ENCODE measurements at places on chromosomes 5 and 9.

- no peak for DNase-seq
Measured at GRCh38 chr9:115306865-115307264, 188.9 kb upstream of the TNC start.

GRCh38 chr9:37551888-37552287, 24.3 kb downstream of the FBXO10 start:
- DNase-seq: no peak

- DNase-seq: no peak
Measured at GRCh38 chr9:5843794-5844471, 11.0 kb upstream of the ERMP1 start.

DNA sequence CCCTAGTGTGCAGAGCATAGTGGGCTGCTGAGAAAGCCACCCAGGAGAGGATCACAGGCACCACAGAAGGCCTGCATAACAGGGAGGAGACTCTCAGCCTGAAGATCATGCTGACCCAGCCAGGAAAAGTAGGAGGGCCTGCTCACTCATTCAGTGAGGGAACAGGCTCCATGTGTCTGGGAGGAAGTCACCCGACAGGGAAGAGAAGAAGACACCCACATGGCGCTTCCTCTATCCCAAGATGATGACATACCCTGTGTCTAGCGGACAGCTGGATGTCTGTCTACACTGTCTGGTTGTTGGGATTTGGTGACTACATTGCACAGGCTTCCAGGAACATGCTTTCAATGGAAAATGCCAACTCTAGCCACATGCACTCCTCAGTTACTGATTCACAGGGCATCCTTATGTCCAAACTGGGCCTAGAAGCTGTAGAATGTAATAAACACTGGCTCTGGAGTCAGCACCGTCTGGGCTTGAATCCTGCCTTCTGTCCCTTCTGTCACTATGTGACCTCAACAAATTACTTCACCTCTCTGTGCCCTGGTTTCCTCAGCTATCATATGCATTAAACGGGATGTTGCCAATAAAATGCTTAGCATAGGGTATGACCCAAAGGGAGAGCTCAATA, 47.6 kb downstream of the KLHL3 start:
- no peak for DNase-seq

DNA sequence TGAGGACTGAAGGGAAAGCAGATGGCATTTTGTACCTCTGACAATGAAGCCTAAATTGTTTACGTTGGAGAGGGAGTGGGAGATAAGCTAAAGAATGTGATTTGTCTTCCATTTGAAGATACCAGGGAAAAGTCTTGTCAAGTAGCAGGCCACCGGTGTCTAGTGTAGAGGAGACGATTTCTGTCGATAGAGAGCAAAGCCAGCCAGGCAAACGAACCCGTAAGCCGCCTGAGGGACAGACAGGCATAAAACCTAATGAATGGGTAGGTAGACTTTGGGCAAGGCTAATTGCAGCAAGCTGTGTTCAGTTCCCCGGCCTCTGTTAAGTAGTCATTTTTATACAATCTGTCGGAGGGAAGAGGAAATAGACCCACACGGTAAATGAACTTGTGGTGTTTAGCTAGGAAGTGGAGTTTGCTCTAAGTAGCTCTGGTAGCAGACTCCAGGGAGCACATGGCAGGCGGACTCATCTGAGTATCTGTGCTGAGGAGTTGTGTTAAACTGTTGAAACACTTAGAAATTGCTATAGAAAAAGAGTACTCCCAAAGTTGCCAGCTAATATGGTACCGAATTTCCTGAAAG, 28.8 kb downstream of the SMARCA2 start:
- no peak for DNase-seq

DNA sequence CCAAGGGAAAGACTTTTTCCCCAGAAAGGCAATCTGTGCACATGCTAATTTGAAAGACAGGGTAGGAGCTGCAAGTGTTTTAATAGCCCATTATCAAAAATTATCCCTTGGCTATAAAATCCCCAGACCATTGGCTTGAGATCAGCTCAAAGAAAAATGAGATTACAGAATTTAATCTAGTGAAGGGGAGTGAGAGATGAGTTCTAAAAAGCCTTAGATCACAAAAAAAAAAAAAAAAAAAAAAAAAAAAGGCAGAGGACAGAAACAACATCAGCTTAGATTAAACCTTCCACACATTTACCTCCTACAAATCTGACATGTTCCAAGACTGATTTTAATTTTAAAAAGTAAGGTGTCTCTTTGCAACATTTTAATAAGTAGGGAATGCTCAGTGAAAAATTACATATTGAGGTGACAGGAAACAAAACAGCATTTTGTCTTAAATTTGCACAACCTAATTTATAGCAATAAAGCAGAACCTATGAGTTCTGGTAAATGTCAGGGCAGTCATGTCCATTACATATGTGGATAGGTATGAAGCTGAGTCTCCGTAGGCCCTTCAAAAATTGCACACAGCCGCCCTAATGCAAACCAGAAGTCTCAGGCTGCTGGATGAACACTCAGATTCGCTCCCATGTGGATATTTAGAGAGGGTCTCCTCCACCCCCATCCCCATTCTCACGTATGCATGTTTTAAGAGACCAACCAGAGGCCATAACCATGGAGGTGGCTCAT, 43.4 kb downstream of the NFIB start:
- DNase-seq: no peak

GRCh38 chr5:39218482-39219402, 621 bp downstream of the FYB1 start:
- DNase-seq: no peak

GRCh38 chr9:35905912-35906679, at the start of gene HRCT1:
HRCT1 (plus strand) TSS chr9:35906202; CDS start chr9:35906288, 86 bp downstream.
- no peak for DNase-seq

- peak; percentile 86 for DNase-seq
Measured at GRCh38 chr9:121743441-121744001, 92.1 kb downstream of the DAB2IP start.

DNA sequence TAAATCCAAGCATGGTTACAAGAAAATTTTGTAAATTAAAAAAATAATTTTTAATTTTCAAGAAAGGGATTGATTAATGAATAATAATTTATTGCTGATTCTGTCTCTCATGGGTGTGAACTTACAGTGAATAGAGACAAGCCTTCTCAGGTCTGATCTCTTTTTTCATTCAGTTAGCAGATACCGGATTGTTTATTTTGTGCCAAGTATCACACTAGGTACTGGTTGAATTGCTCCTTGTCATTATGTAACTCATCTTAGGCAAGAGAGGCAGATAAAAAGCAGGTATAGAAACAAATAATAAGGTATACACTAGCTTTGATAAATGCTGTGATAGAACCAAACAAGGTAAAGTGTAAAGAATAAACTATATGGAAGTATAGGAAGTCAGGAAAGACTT, 283.3 kb downstream of the PJA2 start:
- DNase-seq: no peak

GRCh38 chr5:133112026-133112660, 60.3 kb downstream of the HSPA4 start:
- DNase-seq: no peak

DNA sequence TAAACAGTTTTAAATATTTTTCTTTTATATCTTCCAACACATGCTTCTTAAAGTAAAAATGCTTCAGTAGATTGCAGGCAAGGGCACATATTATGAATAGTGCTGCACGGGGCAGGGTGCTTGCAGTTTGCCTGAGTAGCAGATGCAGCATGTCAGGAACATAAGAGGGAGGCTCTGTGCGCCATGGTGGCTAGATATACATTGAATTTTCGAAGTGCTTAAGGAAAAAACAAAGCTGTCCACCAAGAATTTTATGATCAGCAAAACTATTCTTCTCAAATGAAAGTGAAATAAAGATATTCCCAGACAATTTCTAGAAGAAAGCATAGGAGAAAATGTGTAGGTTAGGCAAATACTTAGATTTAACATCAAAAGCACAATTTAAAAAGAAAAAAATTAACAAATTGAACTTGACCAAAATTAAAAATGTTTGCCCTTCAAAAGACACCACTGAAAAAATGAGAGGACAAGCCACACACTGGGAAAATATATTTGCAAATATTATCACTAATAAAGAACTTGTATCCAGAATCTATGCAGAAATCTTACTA, 213.2 kb downstream of the NR3C1 start:
- no peak for DNase-seq

- DNase-seq: no peak
Measured at GRCh38 chr5:72177538-72177937, 70.3 kb downstream of the MAP1B start.

GRCh38 chr5:151378616-151379015, 31.3 kb upstream of the SLC36A2 start:
- no peak for DNase-seq

DNA sequence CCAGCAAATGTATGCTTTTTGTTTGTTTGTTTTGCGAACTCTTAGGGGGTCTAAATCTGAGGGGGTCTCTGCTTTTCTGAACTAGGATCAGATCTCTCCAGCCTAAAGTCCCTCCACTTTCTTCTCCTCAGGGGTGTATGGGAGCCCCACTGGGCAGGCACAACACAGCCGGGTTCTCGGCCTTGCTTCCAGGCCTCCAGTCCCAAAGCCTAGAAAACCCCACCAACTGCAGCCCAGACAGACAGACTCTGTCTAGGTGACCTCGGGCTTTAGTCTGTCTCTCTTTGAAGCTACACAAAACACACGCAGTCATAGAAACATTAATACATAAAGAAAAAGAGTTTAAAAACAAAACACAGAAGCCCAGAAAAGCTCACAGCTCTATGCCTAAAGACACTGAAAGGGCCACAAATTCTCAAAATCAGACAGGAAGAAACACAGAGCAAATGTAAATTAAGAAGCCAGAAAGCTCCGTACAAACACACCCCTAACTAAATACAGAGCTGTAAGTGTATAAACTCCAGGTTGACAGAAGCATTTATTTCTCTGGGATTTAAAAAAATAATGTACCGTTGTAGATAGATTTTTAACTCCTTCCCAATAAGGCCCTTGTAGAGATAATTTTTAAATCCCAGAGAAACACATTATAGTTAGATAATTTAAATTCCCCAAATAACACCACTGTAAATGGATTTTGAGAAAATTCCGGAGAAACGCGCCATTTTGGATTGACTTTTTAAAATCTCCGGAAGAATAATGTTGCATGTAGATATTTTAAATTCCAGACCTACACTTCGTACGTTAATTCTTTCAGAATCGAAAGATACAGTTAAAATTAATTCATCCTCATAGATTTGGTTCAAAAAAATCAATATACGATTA, 2.0 kb downstream of the PITX1 start:
- DNase-seq: no peak

GRCh38 chr9:92527291-92527828, 8.4 kb downstream of the ECM2 start:
- no peak for DNase-seq

DNA sequence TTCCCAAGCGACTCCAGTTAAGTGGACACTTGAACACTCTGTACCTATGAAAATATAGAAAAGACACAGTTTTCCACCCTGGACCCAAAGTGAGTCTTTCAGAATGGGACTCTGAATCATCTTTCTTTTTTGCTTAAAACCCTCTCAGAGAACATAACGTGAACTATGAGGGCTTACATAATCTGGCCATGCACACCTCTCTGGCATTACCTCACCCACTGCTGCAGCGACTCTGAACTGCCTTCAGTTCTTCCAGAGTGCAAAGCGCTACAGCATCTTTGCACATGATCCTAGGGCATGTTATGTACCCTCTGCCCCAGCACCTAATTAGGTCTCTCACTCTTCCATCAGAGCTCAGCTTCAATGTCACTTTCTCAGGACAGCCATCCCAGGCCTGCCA, 186.2 kb downstream of the RORB start:
- no peak for DNase-seq

DNA sequence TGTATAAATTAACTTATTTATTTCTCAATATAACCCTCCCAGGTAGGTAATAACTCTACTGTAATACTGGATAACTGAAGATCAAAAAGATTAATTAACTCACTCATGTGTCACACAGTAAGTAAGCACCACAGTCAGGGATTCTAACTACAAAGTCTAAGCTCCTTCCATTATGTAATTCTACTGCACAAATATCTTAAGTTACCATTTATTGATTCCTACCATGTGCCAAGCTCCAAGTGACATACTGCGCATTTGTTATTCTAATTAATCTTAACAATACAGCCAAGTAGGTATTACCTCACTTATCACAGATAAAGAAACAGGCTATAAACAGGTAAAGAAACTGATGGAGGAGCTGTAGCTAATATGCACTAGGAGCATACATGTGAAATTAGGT, 58.3 kb downstream of the RANBP6 start:
- DNase-seq: no peak

GRCh38 chr9:110189559-110190320, 18.2 kb downstream of the C9orf152 start:
- DNase-seq: no peak

DNA sequence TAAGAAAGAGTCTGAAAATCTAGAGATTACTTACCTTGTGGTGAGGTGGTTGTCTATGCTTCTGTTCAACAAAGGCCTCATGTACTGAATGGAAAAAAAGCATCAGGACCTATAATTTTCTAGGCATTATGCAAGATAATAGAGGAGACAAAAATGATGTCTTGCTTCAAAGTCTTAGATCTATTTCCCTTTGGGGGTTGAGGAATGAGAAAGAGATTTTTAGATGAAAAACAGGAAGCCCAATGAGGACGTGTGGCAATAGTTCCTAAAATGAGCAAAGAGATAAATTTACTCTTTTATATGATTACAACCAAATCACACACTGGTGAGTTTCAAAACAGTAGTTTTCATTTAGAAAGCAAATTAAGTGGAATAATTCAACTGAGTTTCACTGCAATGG, 99.5 kb downstream of the GHR start:
- no peak for DNase-seq

DNA sequence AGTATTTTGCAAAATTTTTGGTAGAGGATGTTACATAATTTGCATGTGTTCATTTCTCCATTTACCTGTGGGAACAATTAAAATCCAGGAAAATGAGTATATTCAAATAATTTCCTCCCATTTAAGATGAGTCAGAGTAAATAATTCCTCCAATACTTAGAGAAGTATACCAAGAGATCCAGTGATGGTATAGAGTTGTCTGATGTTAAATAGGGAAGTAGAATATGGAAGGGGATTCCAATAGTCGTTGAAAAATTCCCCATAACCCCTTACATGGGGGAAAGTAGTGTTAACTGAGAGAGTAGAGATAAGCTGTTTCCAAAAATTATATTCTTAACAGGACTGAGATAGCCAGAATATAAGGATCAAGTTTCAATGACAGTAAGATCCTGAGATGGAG, 15.7 kb downstream of the CD274 start:
- no peak for DNase-seq

Data from globus pallidus (tissue), 1 donor.